ENCODE measurements at places on chromosomes 3 and 15.

DNA sequence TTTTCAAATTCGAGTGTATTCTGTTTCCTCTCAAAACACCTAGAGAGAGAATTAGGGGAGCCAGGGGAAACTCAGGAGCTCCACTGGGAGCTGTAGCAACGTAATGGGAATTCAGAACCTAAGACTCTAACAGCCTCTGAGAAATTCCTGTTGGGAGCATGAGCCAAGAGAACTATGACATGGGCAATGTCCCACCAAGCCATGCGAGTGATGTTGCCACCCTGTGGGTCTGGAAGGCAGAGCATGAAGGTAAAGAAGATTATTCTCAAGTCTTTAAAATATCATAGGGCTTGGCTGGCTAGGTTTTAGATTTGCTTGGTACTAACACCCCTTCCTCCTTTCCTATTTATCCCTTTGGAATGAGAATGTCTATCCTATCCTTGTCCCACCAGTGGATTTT is 392.6 kb upstream of the ADAMTS9 start:
- no peak for DNase-seq
- H3K27ac ChIP-seq: no peak overlapping the region
- no peaks in the 10 kb centered on the region for H3K4me1 ChIP-seq
- H3K4me3 ChIP-seq: no peak overlapping the region
- no peaks in the 10 kb centered on the region for H3K27me3 ChIP-seq

GRCh38 chr15:80988148-80988796 is 1.3 kb downstream of the MESD start:
- no peak for DNase-seq
- H3K27ac ChIP-seq: peak overlapping the region; percentile 90
- peak overlapping the region; percentile 95 for H3K4me3 ChIP-seq
- peaks cover 11% of the 10 kb centered on the region for H3K36me3 ChIP-seq
- no peaks in the 10 kb centered on the region for H3K27me3 ChIP-seq

DNA sequence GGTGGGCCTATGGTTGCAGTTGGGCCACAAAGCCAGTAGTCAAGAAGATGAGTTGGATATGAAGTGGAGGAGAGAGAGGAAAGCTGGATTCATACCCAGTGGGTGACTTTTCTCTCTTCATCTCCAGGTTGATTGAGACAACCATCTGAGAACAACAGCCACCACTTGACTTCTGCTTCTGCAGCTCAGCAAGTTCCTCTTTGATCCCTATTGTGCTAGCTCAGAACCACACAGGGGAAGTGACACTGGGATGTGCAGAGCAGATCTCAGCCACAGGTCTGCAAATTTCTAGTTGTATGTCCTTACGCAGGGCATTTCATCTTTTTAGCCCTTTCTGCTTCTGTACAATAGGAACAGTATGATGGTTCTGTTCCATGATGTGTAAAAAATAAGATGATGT is 459.2 kb upstream of the ARRDC4 start:
- no peak for DNase-seq
- no peaks in the 10 kb centered on the region for H3K4me1 ChIP-seq
- H3K27ac ChIP-seq: no peak overlapping the region
- H3K4me3 ChIP-seq: no peak overlapping the region
- H3K36me3 ChIP-seq: no peaks in the 10 kb centered on the region

DNA sequence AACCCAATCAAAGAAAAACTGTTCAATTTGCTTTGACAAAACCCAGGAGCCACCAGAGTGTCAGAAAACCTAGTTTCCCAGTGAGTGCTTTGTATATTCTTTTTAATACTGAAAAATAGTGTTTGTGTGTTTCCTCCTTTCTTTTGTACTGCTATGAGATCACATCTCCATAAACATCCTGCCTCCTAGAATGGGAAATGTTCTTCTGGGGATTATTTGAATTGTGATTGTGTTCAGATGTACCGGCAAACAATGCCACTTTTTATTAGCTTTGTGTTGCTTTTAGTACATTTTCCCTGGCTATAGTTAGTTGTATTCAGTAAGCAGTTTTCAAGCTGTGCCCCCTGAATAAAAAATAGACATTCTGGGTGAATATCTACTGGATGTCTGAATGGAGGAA is 148.0 kb upstream of the NR2E3 start:
- H3K27me3 ChIP-seq: no peaks in the 10 kb centered on the region
- no peak for DNase-seq
- H3K36me3 ChIP-seq: no peaks in the 10 kb centered on the region

DNA sequence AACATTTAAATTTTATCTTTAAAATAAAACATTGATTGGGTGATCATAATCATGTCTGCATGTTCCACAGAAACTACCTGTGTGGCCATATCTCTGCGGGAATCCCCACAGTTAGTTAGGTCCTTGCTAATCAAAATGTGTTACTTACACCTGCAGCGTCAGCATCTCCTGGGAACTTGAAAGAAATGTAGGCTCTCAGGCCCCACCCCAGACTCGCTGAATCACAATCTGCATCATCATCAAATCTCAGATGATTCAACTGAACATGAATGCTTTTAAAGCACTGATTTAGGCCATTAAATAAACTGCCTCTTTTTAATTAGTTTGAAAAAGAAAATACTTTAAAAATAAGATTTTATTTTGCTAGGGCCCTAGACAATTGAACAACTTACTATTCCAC is 577.8 kb downstream of the PYDC2 start:
- no peak overlapping the region for H3K4me3 ChIP-seq
- H3K36me3 ChIP-seq: no peaks in the 10 kb centered on the region
- no peaks in the 10 kb centered on the region for H3K27me3 ChIP-seq
- no peak for DNase-seq

- H3K4me3 ChIP-seq: peak overlapping the region; percentile 86
- no peaks in the 10 kb centered on the region for H3K27me3 ChIP-seq
- H3K4me1 ChIP-seq: peaks cover 19% of the 10 kb centered on the region
- peak overlapping the region; percentile 99 for H3K27ac ChIP-seq
- H3K36me3 ChIP-seq: peaks cover 20% of the 10 kb centered on the region
These were observed 664 bp upstream of the NR2C2 start for GRCh38 chr3:14946739-14947099.

DNA sequence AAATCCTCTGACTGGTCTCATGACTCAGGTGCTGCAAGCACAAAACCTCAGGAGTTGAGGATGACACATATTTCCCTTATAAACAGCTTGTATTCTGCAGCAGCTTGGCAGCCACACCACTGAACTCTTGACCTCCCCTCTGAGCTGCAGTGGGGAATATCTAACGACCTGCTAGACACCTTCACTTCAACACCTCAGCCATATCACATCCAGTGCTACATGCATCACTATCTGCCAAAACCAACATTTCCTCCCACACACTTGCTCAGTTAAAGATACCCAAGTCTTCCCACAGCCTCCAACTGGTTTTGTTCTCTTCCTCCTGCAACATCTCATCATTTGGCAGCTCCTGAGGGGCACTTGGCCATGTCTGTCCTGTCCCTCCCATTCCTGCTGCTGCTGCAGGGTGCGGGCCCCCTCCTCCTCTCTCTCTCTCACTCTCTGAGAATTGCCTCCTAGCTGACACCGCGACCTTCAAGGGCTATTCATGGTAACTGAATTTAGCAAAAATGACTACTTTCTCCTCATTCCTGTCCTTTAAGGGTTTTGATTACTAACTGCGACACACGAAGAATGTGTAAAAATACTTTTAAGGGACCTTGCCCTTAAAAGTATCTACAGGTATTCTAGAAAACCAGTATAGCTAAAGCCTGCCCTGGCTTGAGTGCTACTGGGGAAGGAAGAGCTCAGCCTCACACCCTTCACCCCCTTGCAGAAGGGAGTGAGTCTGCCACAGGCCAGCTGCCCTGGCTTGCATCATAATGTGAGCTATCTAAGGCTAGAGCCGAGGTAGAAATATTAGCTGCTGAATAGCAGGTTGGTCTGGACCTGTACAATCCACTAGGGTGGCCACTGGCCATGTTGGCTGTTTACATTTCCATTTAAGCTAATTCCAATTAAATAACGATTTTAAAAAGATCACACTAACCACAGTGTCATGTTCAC is 5.0 kb upstream of the CCR9 start:
- no peak overlapping the region for H3K4me3 ChIP-seq
- H3K4me1 ChIP-seq: peaks cover 16% of the 10 kb centered on the region
- no peak overlapping the region for H3K27ac ChIP-seq
- no peak for DNase-seq
- H3K36me3 ChIP-seq: no peaks in the 10 kb centered on the region
- no peaks in the 10 kb centered on the region for H3K27me3 ChIP-seq

DNA sequence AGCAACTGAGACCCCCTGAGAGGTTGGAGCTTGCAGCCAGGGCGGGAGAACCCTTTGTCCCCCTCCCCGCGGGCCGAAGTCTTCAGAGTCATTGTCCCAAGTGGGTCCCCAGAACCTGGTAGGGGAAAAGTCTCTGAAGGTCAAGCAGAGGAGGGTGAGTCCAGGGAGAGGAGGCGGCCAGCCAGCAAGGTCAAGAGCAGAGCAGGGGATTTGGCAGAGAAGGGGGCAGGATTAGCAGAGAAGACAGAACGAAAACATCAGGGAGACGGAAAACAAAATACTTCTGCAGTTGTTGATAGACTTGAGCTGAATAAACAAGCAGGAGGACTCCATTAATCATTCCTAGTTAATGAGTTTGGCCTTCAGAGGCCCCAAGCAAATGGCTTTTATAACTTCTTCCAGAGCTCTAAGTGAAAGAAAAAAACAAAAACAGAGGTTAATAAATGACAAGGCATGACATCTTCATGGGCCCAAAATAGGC is 66.7 kb downstream of the GRIP2 start:
- no peak for DNase-seq
- H3K27ac ChIP-seq: no peak overlapping the region
- H3K27me3 ChIP-seq: no peaks in the 10 kb centered on the region
